Stimulated activated CD4-positive, alpha-beta T cell treated with anti-CD3 and anti-CD28 coated beads, TNF-alpha, amount 100 ng/mL, for 48 hours (primary cell): ENCODE measurements at places on chromosomes 16 and 17.
A peak's percentile ranks its signal among the peaks of the same experiment; 100 is the strongest.

DNA sequence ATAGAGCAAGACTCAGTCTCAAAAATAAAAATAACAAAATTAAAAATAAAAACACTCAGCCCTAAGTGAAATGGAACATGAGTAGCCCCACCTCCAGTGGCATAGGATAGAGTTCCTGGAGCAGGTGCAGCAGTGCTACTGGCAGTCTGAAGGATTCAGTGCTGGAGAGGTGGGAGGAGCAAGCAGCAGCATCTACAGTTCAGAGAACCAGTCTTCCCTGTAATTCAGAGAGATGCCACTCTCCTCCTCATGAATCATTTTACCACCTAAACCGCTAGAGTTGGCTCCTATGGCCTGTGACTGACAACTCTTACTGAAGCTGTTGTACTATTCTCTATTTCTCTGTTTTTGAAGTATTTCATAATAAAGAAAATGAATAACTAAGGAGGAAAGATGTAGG lies 56.0 kb upstream of the SMURF2 start:
- DNase-seq: no peak

DNA sequence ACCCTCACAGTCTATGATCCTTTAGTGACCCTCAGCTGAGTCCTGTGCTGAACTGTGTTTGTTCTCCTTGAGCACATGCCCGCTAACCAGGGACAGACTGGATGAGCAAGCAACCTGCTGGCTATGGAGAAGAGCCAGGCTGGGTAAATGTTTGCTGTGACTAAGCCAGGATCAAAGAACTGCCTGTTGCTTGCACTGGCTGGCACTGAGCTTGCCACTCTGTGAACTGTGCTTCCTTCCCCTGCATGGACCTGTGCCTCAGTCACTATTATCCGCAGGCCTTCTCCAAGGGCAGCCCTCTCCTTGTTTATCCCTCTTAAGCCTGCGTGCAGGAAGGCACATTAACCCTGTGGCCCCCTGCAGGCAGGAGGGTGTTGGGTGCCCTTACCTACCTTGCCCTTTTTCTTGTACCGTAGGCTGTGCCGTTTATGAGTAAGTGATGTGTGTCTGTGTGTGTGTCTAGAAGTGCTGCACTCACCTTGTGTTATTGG lies 7.4 kb downstream of the PNPO start:
- no peak for DNase-seq

GRCh38 chr17:30236766-30237165 lies 1.3 kb upstream of the SLC6A4 start:
- no peak for DNase-seq

DNA sequence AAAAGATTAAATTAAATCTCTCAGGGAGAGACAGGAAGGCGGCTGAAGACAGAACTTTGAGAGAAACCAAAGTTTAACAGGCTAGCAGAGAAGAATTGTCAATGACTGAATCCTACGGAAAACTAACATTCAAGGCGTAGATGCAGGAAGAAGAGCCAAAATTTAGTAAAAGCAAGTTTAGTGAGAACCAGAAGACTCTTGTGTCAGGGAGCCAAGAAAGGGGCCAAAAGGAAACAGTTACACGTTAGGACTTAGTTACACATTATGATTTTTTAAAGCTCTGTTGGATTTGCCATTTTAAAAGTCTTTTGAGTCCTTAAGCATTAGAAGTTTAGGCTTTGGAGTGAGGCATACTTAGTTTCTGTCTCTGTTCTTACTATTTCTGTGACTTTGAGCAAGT lies 164.6 kb downstream of the CHD9 start:
- DNase-seq: no peak

GRCh38 chr17:16887523-16888095 lies 84.3 kb downstream of the TNFRSF13B start:
- no peak for DNase-seq

GRCh38 chr17:69717214-69717613 lies 302.7 kb downstream of the MAP2K6 start:
- no peak for DNase-seq

GRCh38 chr17:48499248-48499647 lies 31.6 kb downstream of the HOXB1 start:
- DNase-seq: no peak

GRCh38 chr16:4767872-4768548 lies 1.0 kb upstream of the ZNF500 start:
- DNase-seq: no peak

DNA sequence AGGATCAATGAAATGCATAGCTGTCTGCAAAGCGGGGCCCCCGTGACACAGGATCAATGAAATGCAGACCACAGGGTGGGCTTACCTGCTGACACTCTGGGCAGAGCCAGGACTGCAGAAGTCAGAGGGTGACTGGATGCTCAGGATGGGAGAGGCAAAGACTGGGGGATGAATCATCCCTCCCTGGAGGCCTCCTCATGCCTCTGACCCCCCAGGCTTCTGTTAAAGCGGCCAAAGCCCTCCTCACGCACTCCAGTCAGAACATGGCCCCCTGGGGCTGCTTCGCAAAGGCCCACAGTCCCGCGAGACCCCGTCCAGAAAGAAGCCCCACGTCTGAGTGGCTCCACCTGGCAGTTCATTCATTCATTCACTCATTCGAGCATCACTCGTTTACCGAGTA lies 38.4 kb upstream of the FOXF1 start:
- no peak for DNase-seq

DNA sequence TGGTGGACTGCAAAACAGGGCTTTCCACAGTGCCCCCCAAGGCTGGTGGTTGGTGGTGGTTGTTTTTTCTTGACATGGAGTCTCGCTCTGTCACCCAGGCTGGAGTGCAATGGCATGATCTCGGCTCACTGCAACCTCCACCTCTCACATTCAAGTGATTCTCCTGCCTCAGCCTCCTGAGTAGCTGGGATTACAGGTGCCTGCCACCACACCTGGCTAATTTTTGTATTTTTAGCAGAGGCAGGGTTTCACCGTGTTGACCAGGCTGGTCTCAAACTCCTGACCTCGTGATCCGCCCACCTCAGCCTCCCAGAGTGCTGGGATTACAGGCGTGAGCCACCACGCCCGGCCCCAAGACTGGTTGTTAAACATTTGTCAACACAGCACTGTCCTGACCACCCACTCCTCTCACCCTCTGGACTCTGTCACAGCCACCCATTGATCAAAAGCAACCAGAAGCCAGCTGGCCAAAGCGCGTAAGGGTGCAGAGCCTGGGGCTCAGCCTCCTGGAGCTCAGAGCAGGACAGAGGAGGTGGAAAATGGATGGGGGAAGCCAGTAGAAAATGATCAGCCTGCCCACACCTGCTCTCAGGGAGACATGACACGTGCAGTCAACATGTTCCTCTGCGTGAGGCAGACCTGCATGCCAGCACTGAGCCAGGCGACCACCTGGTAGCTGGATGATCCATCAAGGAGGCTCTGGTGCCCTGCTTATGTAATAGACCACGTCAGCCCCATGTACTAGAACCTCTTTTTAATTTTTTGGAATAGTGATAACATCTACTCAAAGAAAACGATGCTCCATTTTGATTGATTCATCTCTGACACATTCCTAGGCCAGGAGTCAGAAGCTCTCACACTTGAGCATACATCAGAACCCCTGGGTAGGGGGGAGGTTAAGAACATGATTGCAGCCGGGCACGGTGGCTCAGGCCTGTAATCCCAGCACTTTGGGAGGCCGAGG lies 14.8 kb upstream of the OSGIN1 start:
- no peak for DNase-seq

DNA sequence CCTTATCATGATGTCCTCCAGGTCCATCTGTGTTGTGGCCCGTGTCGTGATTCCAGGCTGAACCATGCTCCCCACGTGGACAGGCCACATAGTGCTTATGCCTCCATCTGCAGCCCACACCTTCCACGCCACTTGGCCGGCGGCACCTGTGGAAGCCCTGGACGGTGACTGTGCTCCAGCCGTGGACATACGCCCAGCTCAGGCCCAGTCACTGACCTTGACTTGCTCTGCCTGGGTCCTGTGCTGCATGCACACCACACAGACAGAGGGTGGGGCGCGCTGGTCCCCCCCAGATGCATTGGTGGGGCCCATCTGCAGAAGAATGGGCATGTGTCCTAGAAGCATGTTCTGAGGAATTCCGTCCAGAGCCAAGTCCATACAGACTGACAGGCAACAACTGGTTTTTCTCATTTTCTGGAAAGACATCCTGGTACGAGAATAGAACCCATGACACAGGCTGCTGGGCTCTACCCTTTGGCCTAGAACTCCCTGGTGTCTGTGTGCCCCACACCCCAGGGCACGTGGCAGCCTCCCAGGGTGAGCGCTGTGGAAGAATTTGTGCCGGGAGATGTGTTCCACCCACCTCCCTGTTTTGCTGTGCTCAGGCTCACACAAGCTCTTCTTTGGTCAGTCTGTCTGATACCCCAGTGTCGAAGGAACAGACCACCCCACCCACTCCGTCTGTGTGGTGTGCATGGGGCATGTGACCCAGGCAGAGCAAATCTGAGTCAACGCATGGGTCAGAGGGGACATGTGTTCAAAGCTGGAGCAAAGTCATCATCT lies 39.5 kb downstream of the GPT2 start:
- no peak for DNase-seq

GRCh38 chr17:50312308-50312707 lies 33.6 kb upstream of the XYLT2 start:
- no peak for DNase-seq

DNA sequence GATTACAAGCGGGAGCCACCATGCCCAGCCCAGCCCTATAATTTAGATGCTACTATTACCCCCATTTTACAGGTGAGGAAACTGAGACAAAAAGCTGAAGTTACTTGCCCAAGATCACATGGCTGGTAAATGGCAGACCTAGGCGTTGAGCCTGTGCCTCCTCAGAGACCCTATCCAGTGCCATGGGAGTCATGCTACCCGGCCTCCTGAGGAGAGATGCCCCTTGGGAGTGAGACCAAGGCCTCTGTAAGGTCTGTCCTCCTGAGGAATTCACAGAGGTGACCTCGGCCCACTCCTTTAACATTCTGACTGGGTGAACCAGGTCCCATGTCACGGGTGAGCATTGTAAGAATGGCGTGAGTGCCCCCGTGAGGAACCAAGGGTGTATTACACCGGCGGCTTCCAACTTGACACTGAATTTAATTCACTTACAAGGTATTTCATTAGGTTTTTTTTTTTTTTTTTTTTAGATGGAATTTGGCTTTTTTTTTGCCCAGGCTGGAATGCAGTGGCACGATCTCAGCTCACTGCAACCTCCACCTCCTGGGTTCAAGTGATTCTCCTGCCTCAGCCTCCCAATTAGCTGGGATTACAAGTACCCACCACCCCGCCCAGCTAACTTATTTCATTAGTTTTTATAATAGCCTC lies 95.7 kb downstream of the ABCC6 start:
- DNase-seq: peak; percentile 50

GRCh38 chr17:57372156-57372555 lies 115.8 kb downstream of the MSI2 start:
- no peak for DNase-seq

DNA sequence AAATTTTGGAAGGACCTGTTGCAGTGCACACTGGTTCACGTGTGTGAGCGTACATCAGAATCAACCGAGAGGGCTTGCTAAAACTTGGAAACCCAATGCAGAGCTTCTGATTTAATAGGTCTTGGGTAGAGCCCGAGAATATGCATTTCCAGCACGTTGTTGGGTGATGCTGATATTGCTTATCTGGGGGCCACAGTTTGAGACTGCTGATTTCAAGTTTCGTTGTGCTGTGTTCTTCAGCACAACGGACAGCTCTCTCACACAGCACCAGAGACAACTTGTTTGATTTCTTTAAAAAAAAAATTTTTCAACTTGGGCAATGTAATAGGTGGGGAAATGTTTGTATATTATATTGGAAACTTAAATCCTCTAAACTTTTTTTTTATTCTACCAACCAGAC lies 9.4 kb downstream of the OR4D2 start:
- DNase-seq: no peak

GRCh38 chr16:30720086-30720485 lies 21.1 kb downstream of the SRCAP start:
- no peak for DNase-seq

DNA sequence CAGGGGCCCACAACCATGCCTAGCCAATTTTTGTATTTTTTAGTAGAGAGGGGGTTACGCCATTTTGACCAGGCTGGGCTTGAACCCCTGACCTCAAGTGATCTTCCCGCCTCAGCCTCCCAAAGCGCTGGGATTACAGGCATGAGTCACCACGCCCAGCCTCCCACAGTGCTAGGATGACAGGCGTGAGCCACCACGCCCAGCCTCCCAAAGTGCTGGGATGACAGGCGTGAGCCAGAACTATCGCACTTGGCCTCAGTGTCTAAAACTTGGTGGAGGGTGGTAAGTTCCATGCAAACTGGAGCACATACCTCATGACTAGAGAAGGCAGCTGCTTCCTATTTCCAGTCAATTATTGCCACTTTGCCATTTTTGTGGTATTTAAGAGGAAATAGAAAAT lies 7.1 kb downstream of the HSD17B2 start:
- no peak for DNase-seq

- peak; percentile 37 for DNase-seq
Measured at GRCh38 chr17:82424001-82424862, 5.8 kb upstream of the OGFOD3 start.
